ENCODE measurements at places on chromosomes 3 and 15. TPM values are rescaled to one million over a fixed set of nuclear protein-coding genes. Genes with fewer than 3 reads are reported as not detected.

The ST8SIA2 gene
- polyA plus RNA-seq = 5.6 TPM

The PTPRG gene
- polyA plus RNA-seq = 48.4 TPM

The SLC22A13 gene
- 0.24 TPM for polyA plus RNA-seq

The DLL4 gene
- polyA plus RNA-seq = 22.5 TPM

The CLRN1 gene
- not detected for polyA plus RNA-seq

The SERPINI1 gene
- 10.5 TPM for polyA plus RNA-seq

The SAMMSON gene
- polyA plus RNA-seq = 0.08 TPM

The GOLGA8S gene
- 1.3 TPM for polyA plus RNA-seq

The MEF2A gene
- 74.0 TPM for polyA plus RNA-seq

- no peak for DNase-seq
These were observed 217.2 kb upstream of the CFAP20DC start for GRCh38 chr3:59267021-59267420.

DNA sequence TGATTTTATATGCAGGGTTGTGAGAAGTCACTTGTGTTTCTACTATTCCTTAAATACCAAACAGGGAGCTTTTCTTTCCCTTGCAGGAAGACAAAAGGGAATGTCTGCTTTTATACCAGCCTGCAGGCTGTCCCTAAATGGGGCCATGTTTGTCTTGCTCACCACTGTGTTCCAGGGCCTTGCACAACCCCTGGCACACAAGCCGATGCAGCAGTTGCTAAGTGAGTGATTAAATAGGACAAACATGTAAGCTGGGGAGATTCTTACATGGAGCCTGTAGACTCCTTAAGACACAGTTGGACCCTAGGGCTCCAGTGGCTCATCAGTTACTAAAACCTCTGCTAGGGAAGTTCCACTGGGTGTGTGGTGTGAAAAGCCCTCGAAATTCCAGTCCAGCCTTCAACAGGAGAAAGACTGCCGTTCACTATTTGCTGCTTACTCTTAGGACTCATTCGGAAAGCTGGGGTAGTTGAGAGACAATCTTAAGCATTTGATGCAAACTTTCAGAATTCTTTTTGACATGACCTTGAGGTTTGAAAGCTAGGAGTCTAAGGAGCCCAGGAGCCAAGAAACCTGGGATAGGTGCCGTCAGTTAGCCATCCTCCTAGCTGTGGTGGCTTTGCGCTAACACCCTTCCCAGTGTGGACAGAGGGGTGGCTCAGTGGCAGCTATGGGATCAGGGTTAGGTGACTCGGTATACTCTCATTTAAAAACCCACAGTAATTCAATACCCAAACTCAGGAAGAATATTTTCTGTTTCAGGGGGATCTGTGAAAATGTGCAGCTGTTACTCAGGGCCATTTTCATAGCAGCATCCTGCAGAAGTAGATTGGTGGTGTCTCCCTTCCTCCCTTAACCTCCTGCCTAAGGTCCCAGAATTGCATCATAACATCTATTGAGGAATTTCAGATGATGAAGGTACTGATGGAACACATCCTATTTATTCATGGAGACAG is 39.1 kb downstream of the SYNM start:
- peak; percentile 37 for DNase-seq

DNA sequence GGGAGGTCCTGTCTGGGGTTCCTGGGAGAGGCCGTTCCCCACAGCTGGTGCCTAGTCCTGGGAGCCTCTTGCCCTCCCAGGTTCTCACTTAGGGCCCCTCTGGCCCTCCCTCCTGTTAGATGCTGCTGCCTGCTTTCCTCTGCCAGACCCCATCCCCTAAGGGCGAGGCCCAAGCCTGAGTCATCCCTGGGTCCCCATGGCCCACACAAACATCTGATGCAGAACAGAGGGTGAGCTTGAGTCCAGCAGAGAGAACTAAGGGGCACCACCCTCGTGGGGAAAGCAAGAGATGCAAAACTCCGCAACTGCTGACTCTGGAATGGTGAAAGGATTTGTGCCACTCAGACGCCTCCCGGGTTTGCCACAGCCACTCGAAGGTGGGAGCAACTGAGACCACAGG is 58.8 kb upstream of the TRPM1 start:
- no peak for DNase-seq

GRCh38 chr3:69259125-69259524 is 126.8 kb downstream of the FRMD4B start:
- no peak for DNase-seq

DNA sequence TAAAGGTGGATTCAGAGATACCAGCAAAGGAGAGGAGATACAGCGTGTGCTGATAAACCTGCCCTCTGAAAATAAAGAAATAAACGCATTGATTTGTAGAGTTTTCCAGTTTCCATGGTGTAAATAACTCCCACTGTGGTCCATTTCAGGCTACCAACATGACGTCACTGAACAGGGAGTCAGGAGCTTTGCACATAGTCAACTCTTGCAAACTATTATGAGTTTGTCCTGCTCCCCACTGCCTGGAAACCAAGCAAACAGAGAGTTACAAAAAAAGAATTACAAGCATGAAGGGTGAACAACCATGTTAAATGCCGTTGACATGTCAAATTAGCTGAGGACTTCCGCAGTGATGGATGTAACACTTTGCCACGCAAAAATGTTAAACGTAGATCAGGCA is 70.4 kb upstream of the GATA2 start:
- no peak for DNase-seq

GRCh38 chr15:90465930-90466567 is 63.7 kb upstream of the CRTC3 start:
- DNase-seq = no peak

- no peak for DNase-seq
These were observed 127.1 kb downstream of the ZBBX start for GRCh38 chr3:167253037-167253436.

- no peak for DNase-seq
These were observed 9.2 kb upstream of the GATM start for GRCh38 chr15:45387380-45388007.

GRCh38 chr15:48358229-48359152 is 27.3 kb downstream of the DUT start:
- peak; percentile 55 for DNase-seq

DNA sequence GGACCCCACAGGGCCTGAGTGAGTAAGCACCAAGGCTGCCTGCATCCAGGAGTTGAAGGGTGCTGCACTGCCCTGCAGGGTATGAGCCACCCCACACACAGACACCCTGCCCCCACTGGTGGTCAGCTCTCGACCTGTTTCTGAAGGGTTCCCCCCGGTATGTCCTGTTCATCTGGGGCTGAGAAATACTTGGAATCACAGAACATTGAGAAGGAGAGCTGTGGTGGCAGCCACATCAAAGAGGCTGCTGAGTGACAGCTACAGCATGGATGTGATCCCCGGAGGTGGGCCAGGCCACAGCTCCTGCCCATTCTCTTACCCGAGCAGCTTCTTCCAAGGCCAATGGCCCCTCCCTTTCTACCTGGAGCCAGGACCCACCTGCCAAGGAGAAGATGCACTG is 66.4 kb upstream of the PLXNA1 start:
- DNase-seq = no peak

DNA sequence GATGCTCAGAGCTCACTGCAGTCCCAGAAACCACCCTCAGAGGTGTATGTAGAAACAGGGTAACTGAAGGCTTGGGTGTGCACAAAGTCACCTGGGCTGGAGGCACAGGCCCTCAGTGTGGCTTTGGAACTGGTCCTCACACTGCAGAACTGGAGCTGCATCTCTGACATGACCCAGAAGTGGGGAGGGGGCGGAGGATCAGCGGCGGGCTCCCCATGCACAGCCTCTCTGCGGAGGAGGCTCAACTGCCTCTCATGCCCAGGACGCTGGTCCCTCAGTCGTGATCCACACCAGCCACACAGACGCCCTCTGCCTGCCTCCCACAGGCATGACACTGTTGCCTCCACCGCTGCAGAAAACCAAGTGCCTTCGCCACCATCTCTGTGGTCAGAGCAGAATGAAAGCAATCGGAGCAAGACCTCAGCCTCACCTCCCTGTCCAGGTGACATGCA is 73.7 kb downstream of the TM2D3 start:
- DNase-seq = no peak

DNA sequence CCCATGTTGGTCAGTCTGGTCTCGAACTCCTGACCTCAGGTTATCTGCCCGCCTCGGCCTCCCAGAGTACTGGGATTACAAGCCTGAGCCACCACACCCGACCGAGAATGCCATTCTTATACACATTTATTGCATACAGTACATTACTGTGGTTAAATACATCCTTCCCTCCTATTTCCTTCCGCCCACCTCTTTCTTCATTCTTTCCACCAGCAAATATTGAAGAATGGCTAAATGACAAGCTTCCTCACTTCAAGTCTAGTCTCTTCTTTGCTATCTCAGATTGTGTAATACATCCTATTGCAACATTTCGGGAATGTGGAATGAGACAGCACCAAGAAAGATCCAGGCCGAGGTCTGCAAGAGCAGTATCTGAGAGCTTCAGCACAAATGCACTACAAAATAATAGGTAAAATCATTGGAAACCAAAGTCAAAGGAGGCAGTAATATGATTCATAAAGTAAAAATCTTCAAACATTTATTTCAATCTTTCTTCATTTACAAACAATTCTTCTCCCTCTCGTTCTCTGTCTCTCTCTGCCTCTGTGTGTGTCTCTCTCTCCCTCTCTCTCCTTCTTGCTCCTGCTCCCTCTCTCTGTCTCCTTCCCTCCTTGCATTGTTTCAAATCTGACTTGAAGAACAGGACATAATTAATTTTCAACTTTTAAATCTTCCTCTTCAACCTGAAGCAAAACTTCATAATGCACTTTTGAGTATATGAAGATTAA is 94.7 kb upstream of the TGFBR2 start:
- DNase-seq = no peak

- DNase-seq = no peak
These were observed 13.6 kb upstream of the XIRP1 start for GRCh38 chr3:39205919-39206516.

DNA sequence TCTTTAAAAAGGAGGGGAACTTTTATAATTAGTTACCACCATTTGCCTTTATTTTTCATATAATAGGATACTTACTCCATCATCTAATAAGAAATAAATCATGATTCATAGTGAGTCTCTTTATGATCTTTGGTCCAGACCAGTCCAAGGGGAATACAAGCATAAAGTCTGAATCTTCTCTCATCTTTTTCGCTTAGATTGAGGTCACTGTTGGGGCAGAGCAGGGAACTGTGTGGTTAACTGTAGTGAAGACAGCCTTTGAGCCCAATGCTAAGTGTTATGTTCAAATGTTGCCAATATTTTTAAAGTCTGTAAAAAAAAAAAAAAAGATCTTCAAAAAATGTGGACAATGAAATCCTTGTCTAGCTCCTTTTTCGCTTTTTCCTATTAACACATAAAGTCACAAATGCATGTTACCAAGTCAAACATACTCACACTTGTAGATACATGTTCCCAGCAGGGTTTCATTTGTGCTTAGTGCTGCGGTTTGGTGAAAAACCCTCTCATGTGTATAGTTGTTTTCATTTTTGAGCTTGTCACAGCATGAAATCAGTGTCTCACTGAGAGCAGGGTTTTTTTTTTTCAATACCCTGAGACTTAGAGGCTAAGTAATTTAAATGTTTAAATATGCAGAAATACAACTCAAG is 72.1 kb downstream of the EPHA3 start:
- DNase-seq = no peak

GRCh38 chr3:15769256-15769915 is 28.4 kb downstream of the ANKRD28 start:
- DNase-seq = no peak

- no peak for DNase-seq
These were observed 34.7 kb upstream of the BDH1 start for GRCh38 chr3:197590313-197590962.

DNA sequence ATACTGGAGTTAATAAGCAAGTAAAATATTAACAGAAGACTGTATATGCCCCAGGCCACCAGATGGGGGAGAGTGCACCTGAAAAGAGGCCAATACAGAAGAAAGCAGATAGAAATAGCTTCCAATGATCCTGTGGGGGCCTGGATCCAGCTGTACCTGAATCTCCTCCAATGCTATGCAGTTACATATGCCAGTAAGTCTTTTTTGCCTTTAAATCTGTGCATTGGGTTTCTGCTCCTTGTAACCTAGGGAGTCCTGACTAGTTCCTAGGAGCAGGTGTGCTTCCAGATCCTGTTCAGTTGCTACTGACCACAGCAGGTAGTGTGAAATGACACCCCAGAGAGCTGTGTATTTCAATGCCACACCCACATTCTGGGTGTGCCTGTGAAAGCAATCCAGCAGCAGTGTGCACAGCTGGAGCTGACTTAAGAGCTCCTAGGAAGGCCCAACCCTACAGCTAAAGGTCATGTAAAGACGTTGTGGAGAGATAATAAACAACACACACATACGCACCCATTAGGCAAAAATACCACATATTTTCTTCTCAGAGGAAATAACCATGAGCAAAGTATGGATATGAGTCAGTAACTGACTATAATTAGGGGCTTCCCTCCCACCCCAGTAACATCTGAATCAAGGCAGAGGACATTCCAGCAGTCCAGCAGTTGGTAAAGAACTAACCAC is 62.2 kb upstream of the AKAP13 start:
- DNase-seq = no peak

- DNase-seq = no peak
These were observed 61.4 kb downstream of the MFSD1 start for GRCh38 chr3:158863247-158863646.

GRCh38 chr3:24678421-24678865 is 183.8 kb upstream of the THRB start:
- DNase-seq = no peak

DNA sequence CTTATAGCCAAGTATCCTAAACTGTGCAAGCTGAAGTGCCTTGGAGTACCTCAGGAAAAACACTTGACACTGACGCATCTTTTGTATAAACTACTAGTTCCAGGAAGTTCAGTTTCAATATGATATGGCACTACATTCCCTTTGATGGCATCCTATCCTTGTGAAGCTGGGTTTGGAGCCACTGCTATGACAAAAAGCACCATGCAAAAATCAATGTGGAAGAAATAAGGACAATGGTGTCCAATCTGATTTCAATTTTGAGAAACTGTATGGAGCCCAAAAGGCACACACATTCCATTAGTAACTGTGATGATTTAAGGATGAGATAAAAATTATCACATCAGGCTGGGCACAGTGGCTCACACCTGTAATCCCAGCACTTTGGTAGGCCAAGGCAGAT is 5.6 kb downstream of the RPS27L start:
- no peak for DNase-seq

DNA sequence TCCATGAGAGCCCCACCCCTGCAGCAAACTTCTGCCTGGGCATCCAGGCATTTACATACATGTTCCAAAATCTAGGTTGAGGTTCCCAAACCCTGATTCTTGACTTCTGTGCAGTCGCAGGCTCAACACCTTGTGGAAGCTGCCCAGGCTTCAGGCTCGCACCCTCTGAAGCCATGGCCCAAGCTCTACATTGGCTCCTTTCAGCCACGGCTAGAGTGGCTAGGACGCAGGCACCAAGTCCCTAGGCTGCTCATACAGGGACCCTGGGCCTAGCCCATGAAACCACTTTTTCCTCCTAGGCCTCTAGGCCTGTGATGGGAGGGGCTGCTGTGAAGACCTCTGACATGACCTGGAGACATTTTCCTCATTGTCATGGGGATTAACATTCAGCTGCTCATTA is 172.8 kb upstream of the SATB1 start:
- no peak for DNase-seq

- DNase-seq = no peak
These were observed 68.0 kb upstream of the TRPM1 start for GRCh38 chr15:31169558-31169957.

Data from right lung (tissue), 10 donors.